ENCODE measurements at places on chromosomes 4 and X.

- DNase-seq, result no peak
These were observed 7.3 kb downstream of the GRPEL1 start for GRCh38 chr4:7060346-7061150.

DNA sequence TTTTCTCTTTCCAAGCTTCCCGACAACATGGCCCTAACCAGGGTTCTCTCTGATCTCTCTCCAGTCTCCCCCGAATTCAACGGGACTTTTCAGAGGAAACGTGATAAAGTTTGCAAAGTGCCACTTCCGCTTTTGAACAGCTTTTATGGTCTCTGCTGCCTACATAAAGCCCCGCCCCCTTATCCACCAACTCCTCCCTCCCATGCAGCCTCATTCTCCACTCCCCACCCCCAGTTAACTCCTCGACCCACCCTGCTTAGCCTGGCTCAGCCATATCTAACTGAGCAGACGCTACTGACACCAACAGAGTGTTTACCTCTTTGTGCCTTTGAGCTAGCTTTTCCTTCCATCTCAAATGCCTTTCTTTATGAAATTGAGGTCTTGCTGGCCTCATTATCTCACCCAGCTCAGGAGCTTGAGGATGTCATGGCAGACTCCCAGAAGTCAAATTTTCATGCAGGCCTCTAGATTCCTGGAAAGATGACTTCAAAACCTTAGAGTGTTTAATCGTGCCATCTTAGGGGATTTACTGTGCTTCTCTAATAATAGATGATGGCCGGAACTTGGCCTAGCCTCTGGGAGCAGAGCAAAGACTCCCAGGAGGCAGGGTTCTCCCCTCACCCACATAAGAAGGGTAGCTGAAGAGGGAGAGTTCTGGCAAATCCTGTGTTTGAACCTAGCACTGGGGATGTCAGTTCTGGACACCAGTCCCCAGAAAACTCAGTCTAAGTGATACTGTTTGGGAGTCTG is 606.0 kb downstream of the BCOR start:
- no peak for DNase-seq

DNA sequence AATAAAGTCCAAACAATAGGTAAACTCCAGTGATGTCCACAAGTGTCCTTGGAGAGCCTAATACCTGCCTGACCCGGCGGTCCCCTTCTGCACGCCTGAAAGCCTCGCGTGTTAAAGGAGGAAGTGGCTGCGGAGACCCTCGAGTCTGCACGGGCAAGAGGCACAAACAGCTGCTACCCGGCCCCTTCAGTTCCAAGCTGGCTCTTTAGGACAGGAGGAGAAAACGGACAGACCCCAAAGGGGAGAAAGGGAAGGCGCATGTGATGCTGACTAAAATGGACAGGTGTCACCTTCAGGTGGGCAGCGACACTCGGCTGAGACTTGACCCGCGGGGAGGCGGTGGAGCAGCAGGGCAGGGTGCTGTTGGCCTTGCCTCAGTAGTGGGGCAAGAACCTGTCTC is 102.7 kb upstream of the TENM3 start:
- no peak for DNase-seq

GRCh38 chrX:54116391-54116790 is 66.7 kb downstream of the FAM120C start:
- no peak for DNase-seq

- no peak for DNase-seq
These were observed 28.2 kb downstream of the TMEM154 start for GRCh38 chr4:152651473-152652060.
